Uterus (tissue), 4 donors: ENCODE measurements at places on chromosomes 3 and 15. TPM values are rescaled to one million over a fixed set of nuclear protein-coding genes. Genes with fewer than 3 reads are reported as not detected.

DNA sequence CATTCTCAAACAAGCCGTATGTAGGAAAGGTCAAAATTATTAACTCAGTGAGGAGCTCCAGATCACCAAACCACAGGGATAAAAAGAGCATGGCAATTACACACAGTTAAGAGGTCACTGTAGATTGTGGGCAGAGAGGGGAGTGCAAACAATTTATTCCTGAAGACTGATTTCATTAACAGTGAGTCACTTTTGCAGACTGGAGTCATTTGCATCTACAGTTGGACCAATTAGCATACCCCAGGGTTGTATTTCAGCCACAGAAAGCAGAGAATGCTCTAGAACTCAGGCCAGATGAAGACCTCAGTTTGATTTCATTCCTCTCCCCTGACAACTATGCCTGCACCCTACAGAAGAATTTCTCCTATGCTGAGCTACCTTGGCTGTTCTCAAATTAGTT lies 40.1 kb downstream of the SETMAR start:
- no peak for DNase-seq

GRCh38 chr15:75200765-75201615 lies 692 bp upstream of the C15orf39 start:
- peak; percentile 34 for DNase-seq

DNA sequence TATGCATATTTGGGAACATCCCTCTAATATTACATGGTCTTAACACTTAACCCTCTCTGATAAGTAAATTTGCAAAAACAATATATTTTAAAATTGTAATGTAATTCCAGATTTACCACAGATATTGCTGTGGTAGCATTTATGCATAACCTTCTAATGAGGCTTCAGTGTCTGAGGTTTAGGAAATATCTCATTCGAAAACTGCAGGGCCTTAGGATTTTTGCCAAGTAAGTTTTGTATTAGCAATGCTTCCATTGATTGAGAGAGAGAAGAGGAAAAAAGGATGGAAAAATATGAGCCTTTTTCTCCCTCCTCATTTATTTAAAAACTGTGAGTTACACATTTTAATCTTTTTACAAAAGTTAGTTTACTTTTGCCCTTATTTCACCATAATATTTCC lies 294.6 kb downstream of the EPHA3 start:
- DNase-seq = no peak

DNA sequence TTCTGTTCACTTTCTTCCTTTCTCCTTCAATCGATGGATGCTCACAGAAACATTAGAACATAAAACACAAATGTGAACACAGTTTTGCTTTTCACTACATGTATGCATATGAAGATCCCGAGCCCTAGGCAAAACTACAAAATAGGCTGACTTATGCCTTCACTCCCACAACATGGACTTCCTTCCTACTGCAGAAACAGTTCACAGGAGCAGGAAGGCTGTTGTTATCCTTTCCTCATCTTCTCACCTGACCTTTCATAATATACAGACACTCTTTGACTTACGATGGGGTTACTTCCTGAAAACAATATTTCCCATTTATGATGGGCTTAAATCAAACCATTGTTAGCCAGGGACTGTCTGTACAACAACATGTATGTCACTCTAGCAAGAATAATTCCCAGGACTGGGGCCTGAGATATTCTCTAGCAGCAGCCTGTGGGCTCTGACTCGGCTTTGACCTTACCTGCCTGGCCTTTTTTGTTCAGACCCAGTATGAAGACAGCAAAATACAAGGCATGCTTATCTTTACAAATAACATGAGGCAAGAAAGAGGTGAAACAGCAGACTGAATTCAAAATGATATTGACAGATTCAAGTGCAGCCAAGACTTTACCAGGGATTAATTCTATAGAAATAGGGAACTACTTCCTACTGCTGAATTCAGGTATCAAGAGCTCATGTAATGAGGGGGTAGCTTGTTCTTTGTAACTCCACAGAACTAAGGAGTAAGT lies 51.8 kb upstream of the PLXND1 start:
- DNase-seq = no peak

- DNase-seq = no peak
Observed at GRCh38 chr15:91336687-91337086, 236.6 kb downstream of the SV2B start.

DNA sequence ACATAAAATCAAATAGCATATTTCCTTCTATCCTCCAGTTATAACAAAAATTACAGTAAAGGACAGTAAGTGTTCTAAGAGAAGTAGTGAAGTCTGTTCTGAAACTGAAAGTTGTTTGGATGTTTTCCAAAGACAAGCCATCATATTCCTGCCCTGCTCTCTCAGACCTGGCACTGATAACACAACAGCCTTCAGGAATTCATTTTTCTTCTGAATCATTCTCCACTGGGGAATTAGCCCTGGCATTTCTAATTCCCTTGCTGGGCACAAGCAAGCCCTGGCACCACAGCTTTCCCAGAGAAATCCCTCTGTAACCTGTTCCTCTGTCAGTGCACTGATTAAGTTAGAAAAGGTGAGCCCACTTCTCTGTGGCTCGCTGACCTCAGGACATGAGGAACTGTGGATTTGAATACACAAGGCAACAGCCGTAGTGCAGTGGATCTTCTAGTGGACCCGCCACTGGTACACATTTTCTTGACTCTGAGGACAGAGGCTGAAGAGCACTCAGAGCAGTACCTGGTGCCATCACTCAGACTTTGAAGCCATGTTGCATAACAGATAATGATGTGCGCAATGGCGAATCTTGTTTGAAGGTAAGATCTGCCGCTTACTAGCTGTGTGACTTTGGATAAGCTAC lies 61.6 kb downstream of the WWTR1 start:
- DNase-seq = no peak

DNA sequence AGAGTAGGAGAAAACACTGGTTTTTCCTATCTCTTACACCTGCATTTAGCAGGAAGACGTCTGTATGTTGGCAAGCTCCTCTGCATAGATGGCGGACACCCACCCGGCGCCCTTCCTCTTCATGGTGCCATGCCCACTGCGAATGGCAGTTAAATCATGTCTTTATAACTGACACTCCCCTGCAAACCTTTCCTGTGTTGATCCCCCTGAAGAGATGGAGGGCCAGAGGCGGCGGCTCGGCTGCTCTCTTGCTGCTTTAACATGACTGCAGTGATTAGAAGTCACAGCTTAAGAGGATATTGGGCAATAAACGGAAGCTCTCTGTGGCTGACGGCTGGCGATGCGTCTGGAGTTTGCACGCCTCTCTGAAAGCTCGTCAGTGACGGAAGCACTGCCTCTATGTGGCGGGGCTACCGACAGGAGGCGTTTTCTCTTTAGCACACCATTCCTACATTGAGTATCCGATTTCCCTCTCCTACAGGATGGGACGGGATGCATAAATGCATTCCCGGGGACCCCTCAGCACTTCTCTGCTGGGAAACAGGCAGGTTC lies 25.5 kb upstream of the SNRPA1 start:
- no peak for DNase-seq

DNA sequence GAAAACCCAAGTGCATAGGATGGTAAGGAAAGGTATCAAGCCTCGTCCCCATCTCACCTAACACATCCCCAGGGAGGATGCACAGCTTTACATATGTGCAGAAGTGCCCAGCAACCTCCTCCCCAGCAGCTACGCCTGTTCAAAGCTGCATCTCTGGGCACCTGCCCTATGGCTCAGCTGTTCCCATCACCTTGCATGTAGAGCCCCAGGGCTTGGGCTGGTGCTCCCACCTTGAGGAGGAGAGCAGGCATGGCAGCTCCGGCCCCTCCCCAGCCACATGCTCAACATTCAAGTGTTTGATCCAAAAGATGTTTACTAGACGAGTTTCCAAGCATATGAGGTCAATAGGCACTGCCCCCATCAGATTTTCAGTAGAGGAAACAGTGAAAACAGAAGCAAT lies 173.5 kb downstream of the ATP10A start:
- peak; percentile 4 for DNase-seq

- DNase-seq = no peak
Observed at GRCh38 chr3:18424213-18424728, 868 bp downstream of the SATB1 start.

GRCh38 chr3:135667061-135667460 lies 298.5 kb upstream of the PPP2R3A start:
- no peak for DNase-seq

DNA sequence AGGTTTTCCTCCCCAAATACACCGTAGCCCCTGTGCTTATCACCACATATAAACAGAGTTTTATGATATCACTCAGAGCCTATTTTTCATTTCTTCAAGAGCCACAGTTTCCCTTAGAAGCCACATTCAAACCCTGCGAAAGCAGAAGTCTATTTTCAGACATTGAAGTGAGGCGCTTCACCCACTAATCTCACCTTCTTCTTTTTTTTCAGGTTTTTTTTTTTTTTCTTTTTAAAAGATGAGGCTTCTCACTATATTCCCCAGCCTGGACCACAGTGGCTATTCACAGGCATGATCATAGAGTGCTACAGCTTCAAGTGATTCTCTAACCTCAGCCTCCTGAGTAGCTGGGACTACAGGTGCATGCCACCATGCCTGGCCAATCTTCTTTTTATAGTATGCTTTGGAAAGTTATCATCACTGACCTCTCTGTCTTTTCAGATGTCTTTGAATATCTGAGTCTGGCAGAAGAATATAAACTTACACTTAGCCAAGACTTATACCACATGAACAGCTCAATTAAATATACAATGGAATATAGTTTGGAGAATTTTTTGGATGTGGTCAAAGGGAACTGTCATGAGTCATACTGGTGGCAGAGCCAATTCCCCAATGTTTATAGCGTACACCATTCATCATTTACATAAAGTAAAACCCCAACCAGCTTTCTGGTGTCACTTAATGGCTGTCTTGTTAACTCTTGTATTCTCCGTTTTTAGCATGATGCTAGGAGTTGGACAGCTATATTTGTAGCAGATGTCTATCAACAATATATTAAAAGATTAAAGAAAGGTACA lies 59.7 kb upstream of the CCDC50 start:
- DNase-seq = no peak

DNA sequence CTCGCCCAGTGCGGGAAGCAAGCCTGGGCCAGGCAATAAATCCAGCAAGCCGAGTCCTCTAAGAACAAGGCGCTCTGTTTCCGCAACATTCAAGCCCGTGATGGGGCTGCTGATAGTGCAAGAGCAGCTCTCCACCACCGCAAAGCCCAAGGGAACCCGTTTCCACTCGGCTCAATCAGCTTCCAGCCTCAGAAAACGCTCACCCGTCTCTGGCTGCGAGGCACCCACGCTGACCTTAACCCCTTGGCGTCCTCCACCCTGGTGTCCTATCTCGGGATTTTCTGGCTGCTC lies 17.8 kb downstream of the SPATA12 start:
- peak; percentile 58 for DNase-seq

DNA sequence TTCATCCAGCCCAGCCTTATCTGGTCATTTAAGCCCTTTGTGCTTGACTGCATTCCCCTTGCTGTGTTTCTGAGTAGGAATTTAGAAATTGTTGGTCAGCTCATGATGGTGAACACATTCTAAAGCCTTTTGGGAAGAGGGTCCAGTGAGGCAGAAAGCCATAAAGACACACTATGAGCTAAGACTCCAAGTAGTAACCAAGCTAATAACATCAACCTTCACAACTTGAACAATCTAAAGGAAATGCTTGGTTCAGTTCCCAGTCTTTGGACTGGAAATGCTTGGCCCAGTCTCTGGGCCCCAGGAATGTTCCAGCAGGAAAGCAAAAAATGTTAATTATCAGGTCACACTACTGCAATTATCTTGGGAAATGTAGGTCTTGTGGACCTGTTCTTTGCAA lies 7.7 kb downstream of the PLSCR1 start:
- no peak for DNase-seq

DNA sequence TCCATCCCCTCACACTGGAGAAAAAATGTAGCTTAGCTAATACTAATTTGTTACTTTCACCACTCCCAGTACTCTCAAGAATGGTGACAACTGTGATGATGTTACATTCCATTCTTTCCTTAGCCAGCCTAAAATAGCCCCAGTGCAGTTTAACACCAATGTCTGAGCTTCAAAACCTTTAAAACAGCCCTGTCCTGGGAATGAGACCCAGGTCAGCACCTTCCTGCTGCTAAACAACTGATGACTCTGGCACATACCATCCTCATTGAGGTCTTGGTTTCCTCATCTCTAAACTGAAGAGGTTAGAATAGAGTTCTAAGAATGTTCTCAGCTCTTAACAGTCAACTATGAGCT lies 3.8 kb downstream of the SCAMP2 start:
- no peak for DNase-seq

DNA sequence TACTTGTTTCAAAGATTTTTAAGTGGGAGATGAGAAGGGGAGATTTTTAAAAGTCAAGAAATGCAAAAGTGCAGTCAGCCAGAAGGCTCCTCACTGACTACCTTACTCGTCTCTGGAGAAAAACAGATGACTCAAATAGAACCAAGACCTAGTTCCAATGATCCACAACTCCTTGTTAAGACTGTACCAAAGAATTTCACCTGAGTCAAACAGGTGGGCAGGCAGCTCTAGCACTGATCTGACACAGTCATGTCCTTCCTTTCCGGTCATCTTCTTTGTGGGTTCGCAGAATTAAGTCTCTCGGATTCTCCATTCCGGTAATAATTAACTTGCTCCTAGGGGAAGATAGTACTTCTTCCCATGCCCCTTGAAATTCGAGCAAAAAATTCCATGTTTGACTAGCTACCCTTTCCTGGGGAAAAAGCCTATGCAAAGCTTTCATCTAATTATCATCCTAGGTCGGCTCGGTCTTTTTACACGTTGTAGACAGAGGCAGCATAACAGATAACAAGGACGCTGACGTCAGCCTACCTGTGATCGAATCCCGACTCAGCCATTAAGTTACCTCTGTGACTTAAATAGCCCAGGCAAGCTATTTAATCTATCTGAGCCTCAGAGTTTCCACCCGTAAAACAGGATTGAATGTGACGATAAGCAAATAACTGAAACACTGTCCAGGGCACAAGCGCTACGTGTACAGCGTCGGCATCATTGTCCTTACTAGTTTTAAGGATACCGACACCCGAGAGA lies 758 bp downstream of the SELENOK start:
- peak; percentile 21 for DNase-seq

GRCh38 chr3:24648063-24648462 lies 153.4 kb upstream of the THRB start:
- DNase-seq = no peak

GRCh38 chr3:99808163-99808794 lies 9.4 kb upstream of the CMSS1 start:
- no peak for DNase-seq

DNA sequence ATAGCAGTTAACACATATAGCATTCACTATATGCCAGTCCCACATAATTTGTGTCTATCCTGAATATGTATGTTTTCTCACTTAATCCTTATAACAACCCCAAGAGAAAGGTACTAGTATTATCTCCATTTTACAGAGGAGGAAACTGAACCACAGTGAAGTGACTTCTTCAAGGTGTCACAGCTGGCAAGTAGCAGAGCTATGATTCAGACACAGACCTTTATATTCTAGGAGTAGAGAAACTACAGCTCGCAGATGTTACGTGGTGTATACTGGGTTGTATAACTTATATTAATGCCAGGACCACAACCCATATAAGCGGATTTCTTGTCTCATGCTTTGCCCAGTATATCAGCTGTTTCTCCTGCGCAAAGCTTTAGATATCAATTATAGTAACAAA lies 29.5 kb upstream of the ICE2 start:
- DNase-seq = no peak

Gene TGM4
- total RNA-seq = not detected

Gene DPPA2
- not detected for total RNA-seq

Gene IMPG2
- 0.70 TPM for total RNA-seq

Gene HDGFL3
- 70.9 TPM for total RNA-seq

Gene IQCF5
- not detected for total RNA-seq

Gene CHRD
- 36.6 TPM for total RNA-seq

Gene CCDC174
- total RNA-seq = 7.9 TPM

Gene CHRNA3
- not detected for total RNA-seq

Gene NR2E3
- total RNA-seq = 0.41 TPM
